ENCODE measurements at places on chromosomes 3 and 15.

DNA sequence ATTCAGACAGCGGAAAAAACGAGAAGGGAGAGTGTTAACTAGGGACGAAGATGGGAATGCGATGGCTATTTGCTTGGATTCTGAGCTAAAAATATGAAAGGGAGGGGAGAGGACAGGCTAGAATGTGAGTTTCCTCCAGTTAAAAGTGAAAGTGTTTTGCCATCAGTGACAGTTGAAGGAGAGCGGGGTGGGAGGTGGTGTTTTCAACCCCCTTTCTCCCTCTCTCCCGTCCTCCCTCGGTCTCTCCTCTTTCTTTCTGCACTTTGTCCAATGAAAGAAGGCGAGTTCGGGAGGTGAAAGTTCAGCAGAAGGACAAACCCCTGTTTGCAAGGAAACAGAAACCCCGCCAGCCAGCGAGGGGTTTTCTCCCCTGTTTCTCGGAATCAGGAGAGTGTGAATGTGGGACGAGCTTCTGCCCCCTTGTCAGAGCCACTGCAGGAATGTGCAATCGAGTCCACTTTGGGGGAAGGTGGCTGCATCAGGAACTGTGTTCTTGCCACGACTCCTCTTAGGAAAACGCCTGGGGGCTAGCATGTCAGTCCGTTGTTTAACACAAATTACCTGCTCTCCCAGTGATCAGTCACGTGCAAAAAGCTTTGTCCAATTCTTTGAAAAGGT, 975 bp upstream of the FOXP1 start:
- peak; percentile 49 for DNase-seq

DNA sequence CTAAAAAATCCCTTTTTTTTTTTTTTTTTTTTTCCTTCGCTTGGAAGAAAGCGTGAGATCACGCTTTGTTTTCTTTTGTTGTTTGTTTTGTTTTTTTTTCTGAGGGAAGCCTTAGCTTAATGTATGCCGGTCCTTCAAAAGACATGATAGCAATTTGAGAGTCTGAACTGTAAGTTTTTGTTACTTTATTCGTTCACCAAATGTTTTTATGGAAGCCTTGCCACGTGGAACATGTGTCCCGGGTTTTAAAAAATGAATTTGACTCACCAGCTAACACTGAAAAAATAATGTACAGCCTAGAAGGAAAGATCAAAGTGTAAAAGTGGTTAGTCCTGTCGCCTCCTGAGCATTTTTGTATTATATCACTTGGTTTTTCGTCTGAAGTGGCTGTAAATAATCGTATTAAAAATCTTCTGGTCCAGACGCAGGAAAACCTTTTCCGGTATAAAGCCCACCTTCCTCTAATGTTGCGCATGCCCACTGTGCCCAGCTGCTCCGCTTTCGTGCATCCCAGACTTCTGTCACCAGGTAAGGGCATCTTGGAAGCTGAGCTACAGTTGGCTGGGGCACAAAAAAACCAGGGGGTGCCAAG, 795 bp upstream of the MYNN start:
- DNase-seq: peak; percentile 54

DNA sequence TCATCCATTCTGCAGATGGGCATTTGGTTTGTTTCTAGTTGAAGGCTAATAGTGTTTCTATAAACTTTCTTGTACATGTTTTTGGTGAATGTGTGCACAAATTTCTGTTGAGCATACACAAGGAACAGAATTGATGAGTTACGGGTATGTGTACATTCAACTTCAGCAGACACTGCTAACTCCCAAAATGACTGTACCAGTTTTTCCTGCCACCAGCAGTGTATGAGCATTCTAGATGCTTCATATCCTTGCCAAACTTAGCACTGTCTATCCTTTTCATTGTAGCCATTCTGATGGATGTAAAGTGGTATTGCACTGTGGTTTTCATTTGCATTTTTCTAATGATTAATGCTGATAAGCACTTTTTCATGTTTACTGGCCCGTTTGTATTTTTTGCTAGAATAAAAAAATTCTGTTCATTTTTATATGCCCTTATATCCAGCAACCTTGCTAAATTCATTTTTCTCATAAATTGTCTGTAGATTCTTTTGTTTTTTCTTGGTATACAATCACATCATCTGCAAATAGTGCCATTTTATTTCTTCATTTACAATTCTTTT, 110.2 kb downstream of the ATP1B3 start:
- DNase-seq: no peak

- no peak for DNase-seq
These were observed 913.9 kb upstream of the NR2F2 start for GRCh38 chr15:95416576-95416975.

DNA sequence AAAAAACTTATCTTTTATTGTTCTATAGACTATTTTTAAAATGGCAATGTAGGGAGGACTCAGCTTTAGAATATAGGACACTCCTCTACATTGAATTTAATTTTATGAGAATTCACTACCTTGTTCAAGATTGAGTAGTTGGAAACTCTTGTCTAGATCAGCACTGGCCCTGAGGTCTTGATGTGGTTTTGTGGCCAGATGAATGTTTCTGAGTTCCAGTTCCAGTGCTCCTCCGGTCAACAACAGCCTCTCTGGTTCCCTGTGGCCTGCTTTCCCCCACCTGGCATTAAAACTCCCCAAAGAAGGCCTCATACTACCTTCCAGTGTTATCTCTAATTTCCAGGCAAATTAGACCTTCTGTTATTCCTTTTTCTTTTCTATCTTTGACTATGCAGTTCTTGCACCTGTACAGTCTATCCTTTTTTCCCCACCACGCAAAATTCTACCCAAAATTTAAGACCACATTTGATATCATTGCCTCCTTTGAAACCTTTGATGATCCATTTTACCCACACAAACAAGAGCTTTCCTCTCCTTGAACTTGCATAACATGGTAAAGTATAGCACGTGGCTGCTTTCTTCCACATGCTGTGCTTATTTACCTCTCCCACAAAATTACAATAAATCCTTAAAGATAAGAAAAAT, 9.6 kb upstream of the ANP32A start:
- DNase-seq: no peak
